ENCODE measurements at places on chromosomes 3 and 15.

- no peak for DNase-seq
These were observed 619.4 kb downstream of the PYDC2 start for GRCh38 chr3:192080336-192080735.

DNA sequence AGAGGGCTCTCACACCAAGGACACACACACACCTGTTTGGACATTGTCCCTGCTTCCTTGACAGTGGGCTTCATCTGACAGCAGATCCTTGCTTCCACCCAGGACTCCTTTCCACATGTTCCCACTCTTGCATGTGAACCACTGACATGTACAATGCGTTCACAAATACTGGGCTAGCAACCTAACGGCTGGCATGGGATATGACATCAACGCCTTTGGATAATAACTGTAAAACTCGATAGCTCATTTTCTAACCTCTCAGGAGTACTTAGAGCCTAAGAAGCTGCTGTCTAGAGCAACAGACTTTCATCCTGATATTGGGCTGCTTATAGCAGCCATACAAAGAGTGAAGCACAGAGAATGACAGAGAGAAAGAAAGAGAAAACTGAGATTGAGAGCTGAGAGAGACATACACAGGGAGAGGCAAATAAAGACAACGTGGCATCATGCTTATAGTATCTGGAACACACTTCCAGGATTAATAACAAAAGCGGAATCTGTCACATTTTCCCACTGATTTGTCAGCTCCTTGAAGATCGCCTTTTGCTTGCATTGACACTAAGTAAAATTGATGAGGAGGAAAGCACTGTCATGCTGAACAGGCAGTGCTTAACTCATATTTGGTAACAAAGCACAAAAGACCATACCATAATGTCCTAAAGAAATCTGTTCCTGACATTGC is 1.7 kb downstream of the GUCA1C start:
- DNase-seq: no peak

GRCh38 chr15:57994221-57995049 is 71.1 kb downstream of the ALDH1A2 start:
- DNase-seq: no peak

- peak; percentile 37 for DNase-seq
These were observed 410 bp downstream of the LRRC49 start for GRCh38 chr15:70892912-70893560.

DNA sequence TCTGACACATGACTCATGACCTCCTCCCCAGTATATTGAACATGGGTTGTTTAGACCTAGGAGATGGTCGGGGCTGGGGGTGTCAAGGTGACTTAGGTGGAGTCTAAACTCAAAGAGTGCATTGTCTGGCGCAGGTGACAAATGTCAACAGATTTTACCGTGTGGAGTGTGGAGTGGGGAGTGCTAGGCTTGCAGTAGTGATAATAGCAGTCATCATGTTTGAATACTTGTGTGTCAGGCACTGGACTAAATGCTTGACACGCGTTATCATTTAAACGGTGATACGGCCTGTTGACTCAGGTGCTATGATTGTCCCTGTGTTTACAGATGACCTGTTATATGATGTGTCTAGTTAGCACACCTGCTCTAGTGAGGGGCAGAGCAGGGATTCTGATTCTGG is 30.8 kb downstream of the MUC20 start:
- no peak for DNase-seq

- no peak for DNase-seq
These were observed 79.2 kb downstream of the SRGAP3 start for GRCh38 chr3:9169956-9170850.

GRCh38 chr3:37125195-37126073 is 48.9 kb downstream of the LRRFIP2 start:
- no peak for DNase-seq

GRCh38 chr3:178518660-178519396 is 17.4 kb upstream of the KCNMB2 start:
- DNase-seq: no peak

- DNase-seq: no peak
These were observed 28.3 kb upstream of the LSAMP start for GRCh38 chr3:116473602-116474001.

- DNase-seq: no peak
These were observed 861.6 kb downstream of the ROBO1 start for GRCh38 chr3:78906245-78906644.

- DNase-seq: no peak
These were observed 230.2 kb upstream of the IGF1R start for GRCh38 chr15:98418122-98418521.

GRCh38 chr3:148957586-148957985 is 33.8 kb upstream of the GYG1 start:
- no peak for DNase-seq

DNA sequence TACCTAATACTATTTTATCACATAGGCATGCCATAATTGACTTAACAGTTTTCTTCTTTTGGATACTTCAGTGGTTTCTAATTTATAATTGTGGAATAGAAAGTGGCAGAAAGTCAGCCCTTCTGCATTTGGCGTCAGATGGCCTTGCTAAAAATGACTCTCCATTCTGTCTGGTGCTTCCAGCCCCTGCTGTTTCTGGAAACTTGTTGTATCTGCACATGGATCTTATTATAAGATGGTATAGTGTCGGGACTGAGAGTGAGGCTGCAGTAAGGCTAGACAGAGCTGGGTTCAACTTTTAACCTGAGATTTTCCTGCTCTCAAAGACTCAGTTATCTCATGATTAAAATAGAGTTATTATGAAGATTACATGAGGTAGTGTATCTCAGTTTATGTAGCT is 74.8 kb upstream of the WDR72 start:
- DNase-seq: no peak

DNA sequence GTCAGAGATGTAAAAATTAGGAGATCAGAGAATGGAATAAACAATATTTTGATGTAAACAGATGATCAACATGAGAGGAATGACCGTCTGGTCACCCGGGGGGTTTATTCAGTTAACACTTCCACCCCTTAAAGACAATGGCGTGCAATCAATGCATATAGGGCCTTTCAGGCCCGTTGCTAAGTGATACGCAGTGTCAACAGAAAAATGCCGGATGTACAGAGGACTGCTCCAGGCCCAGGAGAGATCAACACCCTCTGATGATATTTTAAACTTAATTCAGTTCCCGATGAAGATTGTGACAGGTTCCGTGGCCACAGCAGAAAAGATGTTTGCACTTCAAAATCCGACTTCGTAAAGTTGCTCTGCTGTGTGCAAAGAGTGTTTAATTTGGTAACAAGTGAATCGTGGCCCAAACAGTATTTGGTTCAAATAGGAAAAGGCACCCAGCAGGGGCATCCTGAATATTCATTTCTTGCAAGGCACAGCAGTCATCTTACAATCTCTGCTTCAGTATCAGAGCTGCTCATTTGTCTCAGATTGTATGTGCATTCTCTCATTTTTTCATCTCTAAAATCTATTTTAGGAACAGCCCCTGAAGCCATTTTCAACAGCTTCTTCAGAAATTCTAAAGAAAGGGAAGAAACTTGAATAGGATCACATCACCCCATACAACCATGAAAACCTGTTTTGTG is 72.6 kb downstream of the FOXB1 start:
- no peak for DNase-seq

Measured in HTR-8/SVneo (cell line).